ENCODE measurements at places on chromosomes 2 and 18.

DNA sequence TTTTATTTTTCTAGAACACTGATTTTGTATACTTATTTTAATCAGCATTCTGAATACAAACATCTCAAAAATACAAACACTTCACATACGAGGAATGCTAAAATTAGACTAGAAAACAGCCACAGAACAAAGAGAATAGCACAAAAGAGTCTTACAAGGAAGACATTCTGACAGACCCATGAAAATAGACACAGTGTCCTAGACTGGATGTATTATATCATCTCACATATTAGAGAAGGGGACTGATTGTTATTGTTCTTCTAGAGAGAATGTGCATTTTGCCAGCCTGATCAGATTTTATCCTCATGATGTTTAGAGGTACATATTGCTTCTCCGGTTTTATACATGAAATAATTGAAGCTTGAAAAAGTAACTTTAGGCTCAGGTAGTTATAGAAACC is 357.9 kb downstream of the DPP10 start:
- DNase-seq: no peak

GRCh38 chr2:95311815-95312542 is 14.8 kb downstream of the KCNIP3 start:
- no peak for DNase-seq

GRCh38 chr2:240462073-240462706 is 26.7 kb downstream of the GPC1 start:
- DNase-seq: no peak

DNA sequence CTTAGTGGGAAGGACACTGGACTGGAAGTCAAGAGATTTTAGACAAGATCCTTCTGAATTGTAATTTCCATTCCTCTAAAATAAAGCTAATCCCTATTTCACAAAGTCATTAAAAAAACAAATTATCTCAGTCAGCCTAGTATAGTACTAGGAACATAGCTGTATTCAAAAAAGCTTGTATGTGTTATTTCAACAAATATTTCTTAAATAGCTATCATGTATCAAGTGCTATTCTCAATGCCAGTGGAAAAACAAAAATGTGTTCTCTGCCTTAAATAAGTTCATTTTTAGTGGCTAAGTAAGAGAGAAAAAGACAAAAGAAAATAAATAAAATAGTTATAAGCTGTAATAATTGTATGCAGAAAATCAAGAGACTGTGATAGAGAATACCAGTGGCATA is 541.8 kb upstream of the CDH2 start:
- DNase-seq: no peak

Measured in activated T-helper 1 cell treated with anti-CD3 and anti-CD28 coated beads, Interleukin-2, amount 50 U/mL, for 16 hours (primary cell).